ENCODE measurements at places on chromosomes 12 and 14.

DNA sequence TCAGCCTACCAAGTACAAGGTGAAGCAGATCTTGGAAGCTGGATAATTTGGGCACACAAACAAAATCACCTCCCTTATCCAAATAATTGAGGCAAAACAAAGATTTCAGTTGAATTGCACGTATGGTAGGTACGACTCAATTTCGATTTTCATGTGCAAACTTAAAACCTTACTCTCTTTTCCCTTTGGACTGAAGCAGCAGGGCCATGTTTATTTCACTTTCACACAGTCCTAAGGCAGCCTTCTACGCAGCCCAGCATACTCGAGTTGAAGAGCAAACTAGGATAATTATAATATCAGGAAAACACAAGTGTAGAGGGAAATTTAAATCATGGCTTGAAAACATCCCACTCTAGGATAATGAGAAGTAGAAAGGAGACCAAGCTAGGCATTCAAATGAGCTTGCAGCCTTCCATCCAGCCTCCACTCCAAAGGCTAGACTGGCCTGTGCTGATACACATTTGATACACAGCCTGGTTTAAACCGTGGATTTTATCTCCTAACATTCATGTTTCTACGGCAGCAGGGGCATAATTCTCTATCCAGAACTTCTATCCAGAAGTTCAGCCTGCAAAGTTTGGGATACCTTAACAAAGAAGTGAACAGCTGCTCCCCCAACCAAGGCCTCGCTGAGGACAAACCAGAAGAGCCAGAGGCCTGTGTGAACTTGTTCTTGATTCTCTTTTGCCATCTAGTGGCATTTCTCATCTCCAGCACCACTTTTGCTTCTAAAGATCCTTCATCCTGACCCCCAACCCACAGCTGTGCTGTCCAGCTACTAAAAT is 2.4 kb upstream of the RNASE7 start:
- peak; percentile 87 for DNase-seq

DNA sequence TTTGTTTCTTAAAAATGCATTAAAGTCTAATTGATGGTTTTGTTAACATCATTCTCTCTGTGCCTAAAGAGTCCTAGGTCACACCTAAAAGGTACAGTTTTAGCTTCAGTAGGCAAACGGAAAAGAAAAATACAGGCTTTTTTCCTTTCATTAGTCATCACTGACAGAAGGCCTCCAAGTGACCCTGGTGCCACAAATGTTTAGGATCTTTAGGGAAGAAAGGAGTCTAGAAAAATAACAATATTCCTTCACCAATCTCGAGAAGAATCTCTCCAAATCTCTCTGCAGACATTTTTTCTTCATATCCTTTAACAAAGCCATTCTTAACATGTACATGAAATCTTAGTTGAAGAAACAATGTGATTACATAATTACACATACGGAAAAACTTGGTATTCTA is 2.0 kb downstream of the DENND5B start:
- DNase-seq = peak; percentile 37

GRCh38 chr12:496736-497135 is 37.0 kb downstream of the B4GALNT3 start:
- no peak for DNase-seq

DNA sequence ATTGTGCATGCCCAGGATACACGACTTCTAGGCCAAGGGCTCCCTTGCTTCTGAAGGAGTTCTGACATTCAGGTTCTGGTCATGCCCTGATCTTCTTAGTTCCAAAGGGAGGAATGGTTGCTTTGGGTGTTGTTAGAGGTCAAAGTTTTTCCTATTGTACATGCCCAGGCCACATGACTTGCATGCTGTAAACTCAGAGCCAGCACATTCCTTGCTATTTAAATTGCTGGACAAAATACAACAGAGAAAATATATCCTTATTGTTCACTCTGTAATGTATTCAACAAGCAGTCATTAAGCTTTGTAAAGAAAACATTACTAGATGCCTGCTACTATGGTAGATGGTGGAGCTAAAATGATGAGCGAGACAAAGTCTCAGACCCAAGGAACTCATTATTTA is 71.2 kb upstream of the COCH start:
- no peak for DNase-seq

- DNase-seq = no peak
Observed at GRCh38 chr12:23221066-23221465, 596.1 kb downstream of the ETNK1 start.

DNA sequence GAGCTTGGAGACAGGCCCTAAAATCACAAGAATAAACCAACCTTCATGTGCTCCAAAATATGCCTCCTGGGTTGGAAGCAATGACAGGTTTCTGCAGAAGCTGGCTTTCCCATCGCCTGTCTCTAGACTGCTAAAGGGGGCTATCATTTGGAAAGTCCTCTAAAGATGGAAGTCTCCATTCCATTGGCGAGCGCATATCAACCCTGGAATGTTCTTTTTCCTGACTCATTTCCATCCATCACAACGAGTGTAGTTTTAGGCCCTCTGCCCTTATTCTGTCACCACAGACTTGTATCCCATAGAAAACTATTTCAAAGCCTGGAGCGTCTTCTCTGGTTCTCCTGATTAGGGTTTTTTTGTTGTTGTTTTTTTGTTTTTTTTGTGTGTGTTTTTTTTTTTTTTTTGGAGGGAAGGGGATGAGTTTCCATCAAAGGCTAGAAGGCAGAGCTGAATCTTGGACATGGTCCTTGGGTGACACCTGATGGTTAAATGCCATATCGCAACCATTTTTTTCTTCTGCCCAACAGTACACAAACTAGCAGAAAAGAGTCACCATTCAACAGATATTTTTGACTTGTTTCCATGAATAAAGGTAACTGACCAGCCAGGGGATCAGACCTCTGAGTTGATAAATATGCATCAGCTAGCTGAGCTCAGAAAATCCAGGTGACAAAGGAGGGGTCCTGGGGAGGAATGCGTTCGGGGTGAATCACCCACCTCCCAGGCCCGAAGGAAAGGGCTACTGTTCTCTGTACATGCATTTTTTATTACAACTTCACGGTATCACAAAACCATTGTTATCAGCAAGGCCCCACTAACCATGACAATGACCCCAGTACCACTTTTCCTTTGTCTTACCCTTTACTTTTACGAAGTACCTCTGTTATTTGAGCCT is 40.5 kb downstream of the KCNA5 start:
- DNase-seq = peak; percentile 68

DNA sequence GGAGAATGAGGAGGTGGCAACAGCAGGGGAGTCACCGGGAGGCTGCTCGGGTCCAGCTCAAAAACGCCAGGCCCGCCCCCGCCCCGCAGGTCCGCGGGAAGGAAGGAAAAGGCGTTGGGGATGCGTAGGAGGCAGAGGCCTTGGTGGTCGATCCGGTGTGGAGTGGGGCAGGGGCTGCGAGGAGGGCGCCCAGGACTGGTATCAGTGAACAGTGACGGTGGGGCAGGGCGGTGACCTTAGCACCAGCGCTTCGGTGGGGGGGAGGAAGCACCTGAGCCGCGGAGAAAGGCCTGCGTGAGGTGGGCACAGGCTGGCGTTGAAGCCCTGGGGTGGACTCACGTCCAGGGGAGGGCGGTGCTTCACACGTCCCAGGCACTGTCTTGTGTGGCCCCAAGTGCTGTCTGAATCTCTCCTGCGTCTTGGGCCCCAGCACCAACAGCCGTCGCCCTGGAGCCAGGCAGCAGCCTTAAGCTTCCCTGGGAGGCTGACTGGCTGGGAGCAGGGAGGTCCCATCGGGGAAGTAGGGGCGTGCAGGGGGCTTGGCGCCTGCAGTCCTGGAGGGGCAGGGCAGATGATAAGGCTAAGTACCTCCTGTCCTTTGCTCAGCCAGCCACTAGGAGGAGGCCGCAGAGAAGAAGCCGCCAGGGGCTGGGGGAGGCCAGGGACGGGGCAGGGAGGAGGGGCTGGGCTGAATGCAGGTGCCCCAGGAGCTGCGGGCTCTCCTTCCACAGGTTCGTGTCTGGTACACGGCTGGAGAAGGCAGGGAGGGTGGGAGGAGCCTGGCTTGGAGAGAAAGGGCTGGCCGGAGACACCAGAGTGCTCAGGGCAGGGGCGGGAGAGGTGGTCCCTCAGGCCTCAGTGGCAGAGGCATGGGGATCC is 26.5 kb downstream of the ZBTB42 start:
- DNase-seq = peak; percentile 81

DNA sequence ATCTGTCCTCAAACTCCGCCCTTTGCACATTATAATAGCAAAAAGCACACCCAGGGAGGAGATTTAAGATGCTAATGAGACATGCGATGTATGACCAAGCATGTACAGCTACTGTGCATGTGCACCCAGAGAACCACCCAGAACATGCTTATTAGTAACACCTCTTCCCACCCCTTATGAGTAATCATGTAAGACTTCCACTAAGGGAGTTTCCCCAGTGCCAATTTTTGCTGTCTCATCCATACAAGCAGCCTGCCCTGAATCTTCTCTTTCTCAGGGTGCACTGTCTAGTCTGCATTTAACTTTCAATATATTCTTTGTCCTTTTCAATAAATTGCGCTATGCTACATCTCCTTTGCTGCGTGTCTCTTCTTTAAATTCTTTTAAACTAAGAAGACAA is 830.0 kb upstream of the NOVA1 start:
- DNase-seq = no peak

GRCh38 chr12:101002696-101003419 is 207.2 kb downstream of the SLC5A8 start:
- peak; percentile 79 for DNase-seq

DNA sequence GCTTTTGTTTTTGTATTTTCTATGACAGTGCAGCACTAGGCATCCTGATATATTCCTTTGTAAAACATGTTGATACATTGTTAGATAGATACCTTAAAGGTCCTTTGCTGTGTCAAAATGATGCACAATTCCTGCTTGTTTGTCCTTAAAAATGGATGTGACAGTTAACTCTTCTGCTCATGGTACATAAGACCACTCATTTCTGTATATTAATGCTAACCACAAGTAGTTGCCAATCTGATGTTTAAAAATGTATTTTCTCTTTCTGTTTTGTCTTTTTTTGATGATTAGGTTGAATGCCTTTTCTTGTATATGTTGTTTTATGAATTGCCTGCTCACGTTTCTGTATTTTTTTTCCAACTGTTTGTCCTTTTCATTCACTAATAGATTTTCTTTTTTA is 35.1 kb downstream of the ATF7IP start:
- DNase-seq = no peak

DNA sequence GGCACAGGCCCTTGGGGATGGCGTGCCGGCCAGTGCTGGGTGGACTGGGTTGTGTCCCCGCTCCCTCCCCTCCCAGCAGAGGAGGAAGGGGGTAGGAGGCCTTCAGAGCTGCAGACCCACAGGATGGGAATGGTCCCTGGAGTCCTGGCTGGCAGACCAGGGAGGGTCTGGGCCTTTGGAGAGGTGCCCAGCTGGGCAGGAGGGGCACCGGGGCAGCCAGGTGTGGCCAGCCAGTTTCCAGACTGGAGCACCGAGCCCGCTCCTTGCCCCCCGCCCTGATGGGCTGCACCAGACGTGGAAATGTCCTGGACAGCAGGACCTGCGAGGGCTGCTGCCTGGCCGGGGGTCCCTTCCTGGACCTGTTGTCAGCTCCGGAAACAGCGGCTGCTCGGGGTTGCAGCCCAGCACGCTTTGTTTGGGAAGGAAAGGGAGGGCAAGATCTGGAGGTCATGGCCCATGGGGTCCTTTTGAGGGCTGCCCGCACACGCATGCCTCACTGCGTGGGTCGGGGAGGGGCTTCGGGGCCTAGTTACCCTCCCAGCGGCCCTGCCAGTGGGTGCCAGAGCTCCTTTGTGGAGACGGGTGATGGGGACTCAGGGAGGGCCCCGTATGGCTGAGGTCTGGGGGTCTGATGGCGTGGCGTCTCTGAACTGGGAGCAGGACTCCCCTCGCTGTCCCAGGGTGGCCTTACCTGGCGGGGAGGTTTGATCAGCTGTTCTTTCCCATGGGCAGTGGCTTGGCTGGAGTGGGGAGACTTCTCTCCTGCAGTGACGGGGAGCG is 9.1 kb downstream of the KIF26A start:
- no peak for DNase-seq

GRCh38 chr12:121263206-121263935 is 33.1 kb downstream of the CAMKK2 start:
- no peak for DNase-seq

DNA sequence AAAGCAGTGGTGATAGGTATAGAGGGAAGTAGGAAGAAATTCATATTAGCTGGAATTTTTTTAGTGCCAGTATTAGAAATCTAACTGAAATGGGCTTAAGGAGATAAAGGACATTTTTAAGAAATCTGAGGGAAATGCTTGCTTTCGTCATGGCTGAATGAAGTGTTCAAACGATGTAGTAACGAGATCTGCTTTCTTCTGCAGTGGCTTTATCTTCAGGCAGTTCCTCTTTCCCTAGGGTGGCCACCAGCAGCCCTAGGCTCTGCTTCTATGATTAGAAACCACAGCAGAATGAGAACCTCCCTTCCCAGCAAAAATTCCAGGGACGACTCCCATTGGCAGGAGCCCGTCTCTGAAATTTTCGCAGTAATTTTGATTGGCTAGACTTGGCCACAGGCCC is 163.9 kb upstream of the FRMD6 start:
- DNase-seq = no peak

DNA sequence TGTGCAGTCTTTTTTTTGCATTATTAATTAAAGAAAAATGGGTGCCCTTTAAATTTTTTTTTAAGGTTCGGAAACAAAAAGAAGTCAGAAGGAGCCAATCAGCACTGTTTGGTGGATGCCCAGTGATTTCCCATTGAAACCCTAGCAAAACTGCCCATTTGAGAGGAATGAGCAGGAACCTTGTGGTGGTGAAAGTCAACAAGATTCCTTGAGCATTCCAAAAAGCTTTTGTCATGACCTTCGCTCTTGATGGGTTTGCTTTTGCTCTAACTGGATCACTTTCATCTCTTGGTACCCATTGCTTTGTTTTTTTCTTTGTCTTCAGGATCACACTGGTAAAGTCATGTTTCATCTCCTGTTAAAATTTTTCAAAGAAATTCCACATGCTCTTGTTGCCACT is 54.1 kb downstream of the ADIPOR2 start:
- no peak for DNase-seq

GRCh38 chr12:104510145-104510872 is 53.6 kb downstream of the CHST11 start:
- DNase-seq = no peak

DNA sequence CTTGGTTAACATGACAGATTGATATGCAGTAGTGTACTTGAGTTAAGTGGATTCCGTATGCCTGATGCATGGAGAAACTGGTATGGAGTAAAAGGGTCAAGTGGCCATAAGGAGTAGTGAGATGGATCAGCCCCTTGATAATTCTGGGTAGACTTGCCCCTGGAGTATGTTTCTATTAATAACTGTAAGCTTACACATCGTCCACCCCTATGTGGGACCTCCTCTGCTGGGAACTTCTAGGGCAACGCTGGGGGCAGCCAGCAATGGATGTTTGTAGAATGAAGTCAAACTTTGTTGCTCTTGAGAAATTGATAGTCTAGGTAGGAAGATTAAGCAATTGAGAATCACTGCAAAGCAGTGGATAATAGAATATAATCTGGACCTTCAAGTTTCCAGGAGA is 3.5 kb downstream of the C12orf75 start:
- DNase-seq = no peak

GRCh38 chr12:12433203-12433731 is 76.4 kb downstream of the BORCS5 start:
- no peak for DNase-seq

DNA sequence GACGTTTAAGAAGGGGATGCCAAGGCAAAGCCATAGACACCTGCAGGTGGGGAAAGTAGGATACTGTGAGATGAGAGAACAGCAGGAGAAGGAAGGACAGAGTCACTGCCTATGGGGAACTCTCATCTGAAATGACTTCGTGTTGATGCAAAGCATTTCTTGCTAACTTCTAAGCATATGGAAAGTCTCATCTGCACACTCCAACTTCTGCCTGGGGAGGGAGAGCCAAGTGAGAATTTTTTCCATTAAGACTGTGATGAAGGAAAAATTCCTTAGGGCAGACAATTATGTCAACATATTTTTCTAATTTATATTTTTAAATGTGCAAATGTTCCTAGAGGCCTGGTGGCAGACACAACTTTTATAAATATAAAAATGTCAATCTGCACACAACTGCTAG is 115.3 kb downstream of the IPO8 start:
- peak; percentile 74 for DNase-seq
